ENCODE measurements at places on chromosomes 3 and 15. TPM values are rescaled to one million over a fixed set of nuclear protein-coding genes. Genes with fewer than 3 reads are reported as not detected.

The TIMP4 gene
- 11.1 TPM for total RNA-seq

The ABHD10 gene
- 79.4 TPM for total RNA-seq

The CPB1 gene
- not detected for total RNA-seq

The AADAC gene
- total RNA-seq = not detected

The SLC30A4 gene
- 26.3 TPM for total RNA-seq

The ZCWPW2 gene
- total RNA-seq = 2.8 TPM

The EHHADH gene
- 4.4 TPM for total RNA-seq

The CSK gene
- 37.4 TPM for total RNA-seq

The LSAMP gene
- 118 TPM for total RNA-seq

The GOLGA6L10 gene
- 2.5 TPM for total RNA-seq

Measured in diencephalon (tissue), 1 donor.